ENCODE measurements at places on chromosomes 5 and 9. TPM values are rescaled to one million over a fixed set of nuclear protein-coding genes. Genes with fewer than 3 reads are reported as not detected.
A peak's percentile ranks its signal among the peaks of the same experiment; 100 is the strongest.

DNA sequence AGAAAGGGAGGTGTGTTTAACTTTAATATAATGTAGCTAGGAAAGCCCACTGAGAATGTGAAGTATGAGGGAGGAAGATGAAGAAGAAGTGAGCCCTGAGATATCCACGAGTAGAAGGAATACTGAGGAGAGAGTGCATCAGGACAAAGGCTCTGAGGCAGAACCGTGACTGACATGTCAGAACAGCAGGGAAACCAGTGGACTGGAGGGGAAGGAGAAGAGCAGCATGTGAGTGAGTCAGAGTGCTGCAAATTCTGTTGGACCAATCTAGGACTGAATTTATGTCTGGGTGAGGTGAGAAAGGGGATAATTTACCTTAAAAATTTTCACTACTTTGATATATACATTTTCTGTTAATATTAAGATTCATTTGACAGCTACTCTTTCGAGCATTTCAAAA, 110.3 kb downstream of the ST8SIA4 start:
- no peak overlapping the region for H3K4me3 ChIP-seq
- DNase-seq: no peak
- H3K27me3 ChIP-seq: no peaks in the 10 kb centered on the region
- H3K4me1 ChIP-seq: no peaks in the 10 kb centered on the region

- H3K27me3 ChIP-seq: no peaks in the 10 kb centered on the region
- H3K27ac ChIP-seq: peak overlapping the region; percentile 66
- DNase-seq: no peak
- H3K4me3 ChIP-seq: peak overlapping the region; percentile 64
These were observed 599 bp downstream of the LYRM7 start for GRCh38 chr5:131171276-131171810.

Gene CRAT
- 156 TPM for total RNA-seq

GRCh38 chr9:16725066-16725465, 145.4 kb downstream of the BNC2 start:
- H3K27ac ChIP-seq: no peak overlapping the region
- H3K36me3 ChIP-seq: no peaks in the 10 kb centered on the region
- H3K4me1 ChIP-seq: peaks cover 35% of the 10 kb centered on the region
- H3K4me3 ChIP-seq: no peak overlapping the region
- no peaks in the 10 kb centered on the region for H3K27me3 ChIP-seq

- H3K4me1 ChIP-seq: no peaks in the 10 kb centered on the region
- no peak for DNase-seq
- H3K36me3 ChIP-seq: no peaks in the 10 kb centered on the region
- no peak overlapping the region for H3K4me3 ChIP-seq
- no peak overlapping the region for H3K27ac ChIP-seq
These were observed 367.1 kb downstream of the CDK5RAP2 start for GRCh38 chr9:120212853-120213200.

GRCh38 chr9:82593501-82593900, 469.4 kb downstream of the RASEF start:
- no peak for DNase-seq
- H3K27me3 ChIP-seq: no peaks in the 10 kb centered on the region
- H3K4me3 ChIP-seq: no peak overlapping the region
- H3K4me1 ChIP-seq: no peaks in the 10 kb centered on the region

Gene HACD4
- total RNA-seq: 3.3 TPM

- peaks cover 27% of the 10 kb centered on the region for H3K27me3 ChIP-seq
- no peak overlapping the region for H3K27ac ChIP-seq
- no peaks in the 10 kb centered on the region for H3K36me3 ChIP-seq
- H3K4me1 ChIP-seq: peaks cover 38% of the 10 kb centered on the region
- no peak for DNase-seq
These were observed 8.6 kb downstream of the STC2 start for GRCh38 chr5:173319646-173320045.

Gene ZNF169
- total RNA-seq: 9.7 TPM

Gene LEAP2
- total RNA-seq: 0.21 TPM

Gene IFNA13
- not detected for total RNA-seq

Gene ROR2
- 4.0 TPM for total RNA-seq

DNA sequence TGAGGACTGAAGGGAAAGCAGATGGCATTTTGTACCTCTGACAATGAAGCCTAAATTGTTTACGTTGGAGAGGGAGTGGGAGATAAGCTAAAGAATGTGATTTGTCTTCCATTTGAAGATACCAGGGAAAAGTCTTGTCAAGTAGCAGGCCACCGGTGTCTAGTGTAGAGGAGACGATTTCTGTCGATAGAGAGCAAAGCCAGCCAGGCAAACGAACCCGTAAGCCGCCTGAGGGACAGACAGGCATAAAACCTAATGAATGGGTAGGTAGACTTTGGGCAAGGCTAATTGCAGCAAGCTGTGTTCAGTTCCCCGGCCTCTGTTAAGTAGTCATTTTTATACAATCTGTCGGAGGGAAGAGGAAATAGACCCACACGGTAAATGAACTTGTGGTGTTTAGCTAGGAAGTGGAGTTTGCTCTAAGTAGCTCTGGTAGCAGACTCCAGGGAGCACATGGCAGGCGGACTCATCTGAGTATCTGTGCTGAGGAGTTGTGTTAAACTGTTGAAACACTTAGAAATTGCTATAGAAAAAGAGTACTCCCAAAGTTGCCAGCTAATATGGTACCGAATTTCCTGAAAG, 28.8 kb downstream of the SMARCA2 start:
- peaks cover 54% of the 10 kb centered on the region for H3K36me3 ChIP-seq
- no peak overlapping the region for H3K4me3 ChIP-seq
- no peak overlapping the region for H3K27ac ChIP-seq
- no peak for DNase-seq
- H3K4me1 ChIP-seq: peaks cover 15% of the 10 kb centered on the region
- H3K27me3 ChIP-seq: no peaks in the 10 kb centered on the region

Gene POLR3G
- total RNA-seq: 7.3 TPM

- no peak overlapping the region for H3K4me3 ChIP-seq
- no peak overlapping the region for H3K27ac ChIP-seq
- H3K4me1 ChIP-seq: no peaks in the 10 kb centered on the region
- peaks cover 3% of the 10 kb centered on the region for H3K27me3 ChIP-seq
- DNase-seq: no peak
These were observed 511.6 kb downstream of the DMAC1 start for GRCh38 chr9:7287986-7288385.

Gene CSF1R
- total RNA-seq: 9.9 TPM

DNA sequence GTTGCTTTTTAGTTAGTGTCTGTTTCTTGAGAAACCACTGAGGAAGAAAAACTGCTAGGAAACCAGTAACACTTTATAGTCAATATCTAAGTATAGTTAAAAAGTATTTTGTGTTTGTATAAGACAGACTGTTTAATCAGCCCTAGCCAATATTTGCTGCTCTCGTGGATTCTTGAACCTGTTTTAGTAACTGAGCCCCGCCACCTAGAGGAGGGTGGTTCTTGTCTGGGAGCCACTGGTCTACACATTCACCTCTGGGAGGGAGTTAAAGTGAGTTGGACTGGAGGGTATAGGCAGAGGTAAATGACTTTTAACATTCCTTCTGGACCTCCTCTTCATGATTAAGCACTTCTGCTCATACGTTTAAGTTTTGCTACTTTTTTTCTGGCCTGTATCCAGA, 117.2 kb downstream of the SPATA31D1 start:
- H3K4me1 ChIP-seq: no peaks in the 10 kb centered on the region
- no peak for DNase-seq
- no peaks in the 10 kb centered on the region for H3K27me3 ChIP-seq
- H3K27ac ChIP-seq: no peak overlapping the region
- no peaks in the 10 kb centered on the region for H3K36me3 ChIP-seq
- H3K4me3 ChIP-seq: no peak overlapping the region

Gene GAPT
- total RNA-seq: not detected

DNA sequence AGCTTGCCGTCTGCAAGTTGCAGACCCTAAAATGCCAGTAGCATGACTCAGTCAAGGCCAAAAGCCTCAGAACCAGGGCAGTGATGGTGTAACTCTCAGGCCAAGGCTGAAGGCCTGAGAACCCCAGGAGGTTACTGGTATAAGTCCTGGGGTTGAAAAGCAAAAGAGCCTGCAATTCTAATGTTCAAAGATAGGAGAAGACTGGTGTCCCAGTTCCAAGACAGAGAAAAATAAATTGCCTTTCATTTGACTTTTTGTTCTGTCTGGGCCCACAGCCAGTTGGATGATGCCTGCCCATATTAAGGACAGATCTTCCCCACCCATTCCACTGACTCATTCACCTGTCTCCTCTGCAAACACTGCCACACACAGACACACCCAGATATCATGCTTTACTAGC, 673.2 kb downstream of the CDH18 start:
- no peak for DNase-seq
- no peak overlapping the region for H3K4me3 ChIP-seq
- H3K36me3 ChIP-seq: no peaks in the 10 kb centered on the region
- no peaks in the 10 kb centered on the region for H3K4me1 ChIP-seq
- H3K27ac ChIP-seq: peak overlapping the region; percentile 30

DNA sequence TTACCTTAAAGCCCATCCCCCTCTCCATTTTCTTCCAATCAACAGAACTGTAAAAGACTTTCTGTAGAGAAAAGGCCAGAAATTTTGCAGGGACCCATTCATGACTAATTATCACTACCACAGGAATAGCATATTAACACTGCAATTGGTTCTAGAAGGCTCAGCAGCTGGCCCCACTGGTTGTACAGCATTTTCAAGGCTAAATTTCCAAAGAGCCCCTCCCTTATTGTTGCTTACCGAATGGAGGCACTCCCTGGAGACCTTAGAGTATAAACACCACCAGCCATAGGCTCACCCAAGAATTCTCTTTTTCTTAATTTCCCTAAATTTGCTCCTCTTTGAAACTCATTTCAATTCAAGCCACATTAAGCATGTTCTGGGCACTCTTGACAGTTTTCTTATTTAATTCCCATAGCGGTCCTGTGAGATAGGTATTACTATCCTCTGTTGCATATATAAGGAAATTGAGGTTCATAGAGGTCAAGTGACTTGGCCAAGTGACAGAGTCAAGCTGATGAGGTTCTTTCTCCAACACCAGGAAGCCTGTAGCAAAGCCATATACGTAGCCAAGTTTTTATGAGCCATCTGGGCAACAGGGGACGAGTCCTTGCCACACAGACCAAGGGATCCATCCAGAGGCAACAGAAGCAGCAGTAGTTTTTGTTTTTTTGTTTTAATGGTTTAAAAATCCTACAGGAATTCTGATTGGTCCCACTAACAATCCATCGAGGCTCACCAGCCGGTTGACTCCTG, 83.9 kb upstream of the NR5A1 start:
- no peak overlapping the region for H3K4me3 ChIP-seq
- no peak for DNase-seq
- no peaks in the 10 kb centered on the region for H3K27me3 ChIP-seq
- H3K27ac ChIP-seq: peak overlapping the region; percentile 8

DNA sequence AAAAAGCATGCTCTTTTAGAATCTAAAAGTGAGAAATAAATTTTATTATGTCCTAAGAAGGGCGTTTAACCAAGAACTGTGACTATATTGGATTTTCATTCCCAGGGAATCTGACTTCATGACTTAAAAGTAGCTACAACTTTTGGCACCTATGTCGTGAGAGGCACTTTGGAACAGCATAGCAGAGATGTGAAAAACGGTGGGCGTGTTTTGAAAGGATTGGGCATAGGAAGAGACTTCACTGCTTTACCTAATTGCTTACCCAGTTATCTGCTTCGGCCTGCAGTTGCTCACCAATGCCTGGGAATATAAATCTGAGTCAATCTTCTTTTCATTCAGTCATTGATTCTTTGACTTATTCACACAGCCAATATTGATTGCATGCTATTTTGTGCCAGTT, 363.4 kb downstream of the DNAH5 start:
- H3K4me1 ChIP-seq: no peaks in the 10 kb centered on the region
- no peak overlapping the region for H3K27ac ChIP-seq
- H3K4me3 ChIP-seq: no peak overlapping the region

DNA sequence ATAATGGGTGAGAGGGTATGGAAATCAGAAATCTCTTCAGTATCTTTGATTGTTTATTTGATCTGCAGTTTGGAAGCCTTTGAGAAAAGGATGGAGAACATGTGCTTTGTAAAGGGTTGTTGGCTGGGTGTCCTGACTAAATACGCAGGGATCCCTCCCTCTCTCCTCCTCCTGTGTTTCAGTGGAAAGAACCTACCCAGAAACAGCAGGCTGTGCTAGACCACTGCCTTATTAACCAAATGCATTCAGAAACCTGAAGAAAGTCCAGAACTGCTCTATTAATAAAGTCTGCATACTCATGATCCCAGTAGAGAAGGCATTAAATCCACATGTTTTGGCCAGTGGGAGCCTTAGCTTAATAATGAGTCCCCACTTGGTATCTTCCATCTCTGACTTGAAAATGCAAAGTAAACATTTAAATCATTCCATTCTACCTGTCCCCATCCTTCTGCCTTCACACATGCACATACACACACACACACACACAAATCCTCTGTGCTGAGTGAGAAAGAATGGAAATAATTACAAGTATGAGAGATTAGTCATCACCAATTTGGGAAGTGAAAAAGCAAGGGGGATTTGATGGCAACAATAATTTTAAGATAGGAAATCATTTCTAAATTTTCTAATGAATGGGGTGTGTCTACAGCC, 10.0 kb upstream of the LECT2 start:
- H3K27me3 ChIP-seq: no peaks in the 10 kb centered on the region
- no peaks in the 10 kb centered on the region for H3K4me1 ChIP-seq
- no peak for DNase-seq
- no peaks in the 10 kb centered on the region for H3K36me3 ChIP-seq
- H3K27ac ChIP-seq: no peak overlapping the region

Gene PRDM12
- not detected for total RNA-seq

DNA sequence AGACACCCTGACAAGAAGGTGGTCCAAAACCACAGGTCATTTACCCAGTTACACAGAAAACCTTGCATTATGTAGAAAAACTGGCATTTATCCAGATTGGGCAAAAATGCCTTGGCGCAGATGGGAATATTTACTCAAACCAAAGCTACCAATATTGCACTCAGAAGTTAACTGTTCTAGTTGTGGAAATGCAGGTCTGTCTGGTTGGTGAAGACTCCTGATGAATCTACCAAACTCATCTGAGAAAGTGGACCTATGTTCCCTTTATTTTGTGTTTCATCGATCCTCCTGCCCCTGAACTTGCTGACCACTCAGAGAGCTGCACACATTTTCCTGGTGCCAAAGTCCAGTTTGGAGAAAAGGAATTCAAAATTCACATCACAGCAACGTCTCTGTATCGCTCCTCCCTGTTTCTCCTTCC, 85.2 kb upstream of the ALDH1A1 start:
- H3K36me3 ChIP-seq: no peaks in the 10 kb centered on the region
- H3K27me3 ChIP-seq: no peaks in the 10 kb centered on the region
- no peak overlapping the region for H3K4me3 ChIP-seq
- DNase-seq: no peak
- H3K27ac ChIP-seq: peak overlapping the region; percentile 73

GRCh38 chr9:128150594-128151308, 1.5 kb downstream of the LCN2 start:
- H3K4me1 ChIP-seq: peaks cover 30% of the 10 kb centered on the region
- H3K36me3 ChIP-seq: no peaks in the 10 kb centered on the region
- no peaks in the 10 kb centered on the region for H3K27me3 ChIP-seq
- H3K4me3 ChIP-seq: no peak overlapping the region

Gene QRFP
- total RNA-seq: not detected

Gene RFX3
- total RNA-seq: 23.5 TPM

Gene MTREX
- 50.0 TPM for total RNA-seq

Gene PCDHA4
- total RNA-seq: 0.48 TPM
